ENCODE measurements at places on chromosomes 11 and 22.

GRCh38 chr22:23522623-23523251 lies 57.4 kb downstream of the IGLL1 start:
- no peak for DNase-seq

DNA sequence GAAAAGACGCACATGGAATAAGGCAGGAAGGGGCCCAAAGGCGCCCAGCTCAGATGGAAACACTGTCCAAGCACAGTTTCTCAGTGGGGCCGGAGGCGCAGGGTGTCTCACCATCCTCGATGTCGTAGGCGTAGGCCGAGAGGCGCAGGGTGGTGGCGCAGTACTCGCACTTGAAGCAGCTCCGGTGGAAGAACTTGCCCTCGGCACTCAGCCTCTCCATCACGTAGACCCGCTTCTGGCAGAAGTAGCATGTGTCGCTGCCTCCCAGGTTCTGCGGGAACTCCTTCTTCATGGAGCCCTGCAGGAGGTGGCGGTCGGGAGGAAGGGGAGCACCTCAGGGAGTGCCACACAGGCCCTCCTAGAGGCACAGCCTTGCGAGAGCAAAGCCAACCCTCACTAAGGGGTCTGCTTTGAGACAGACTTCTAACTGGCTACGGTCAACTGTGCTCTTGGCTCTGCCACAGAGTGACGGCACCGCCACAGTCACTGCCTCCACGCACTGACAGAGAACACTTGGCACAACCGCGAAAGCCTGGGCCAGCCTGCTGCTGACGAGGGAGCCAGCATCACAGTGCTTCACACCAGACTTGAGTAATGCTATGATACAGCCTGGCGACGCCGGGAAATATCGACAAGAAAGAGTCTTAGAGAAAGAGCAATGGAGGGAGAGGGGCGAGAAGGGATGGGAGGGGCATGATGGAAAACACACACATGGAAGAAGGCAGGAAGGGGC lies 97.6 kb upstream of the BID start:
- DNase-seq, result no peak

DNA sequence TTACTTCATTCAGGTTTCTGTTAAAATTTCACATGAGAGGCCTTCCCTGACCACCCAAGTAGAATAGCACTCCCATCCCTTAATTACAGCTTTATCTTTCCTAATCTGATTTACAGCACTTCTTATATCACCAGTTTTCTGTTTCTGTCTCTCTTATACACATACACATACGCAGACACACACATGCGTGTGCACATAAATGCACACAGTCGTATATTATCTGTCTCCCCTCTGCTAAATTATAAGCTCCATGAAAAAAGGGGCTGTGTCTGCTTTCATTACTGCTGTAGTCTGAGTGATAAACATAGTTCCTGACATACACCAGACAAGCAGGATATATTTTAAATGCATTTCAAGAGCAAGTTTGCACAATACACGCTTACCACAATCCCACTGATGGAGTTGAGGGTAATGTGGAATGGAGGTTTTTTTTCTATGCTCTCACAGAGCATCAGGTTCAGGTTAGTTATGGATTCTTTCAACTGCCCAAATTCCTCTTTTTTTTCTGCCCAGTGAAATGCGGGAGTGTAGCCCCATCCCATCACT lies 13.7 kb upstream of the TOP3B start:
- DNase-seq, result no peak

GRCh38 chr11:133202816-133203215 lies 329.5 kb downstream of the OPCML start:
- no peak for DNase-seq

- no peak for DNase-seq
These were observed 86.0 kb downstream of the KCNQ1 start for GRCh38 chr11:2530855-2531200.

All from activated CD4-positive, alpha-beta T cell treated with anti-CD3 and anti-CD28 coated beads for 48 hours (primary cell).